ENCODE measurements at places on chromosomes 11 and 22. TPM values are rescaled to one million over a fixed set of nuclear protein-coding genes. Genes with fewer than 3 reads are reported as not detected.

The OR52A1 gene
- not detected for total RNA-seq

The MS4A6E gene
- not detected for total RNA-seq

DNA sequence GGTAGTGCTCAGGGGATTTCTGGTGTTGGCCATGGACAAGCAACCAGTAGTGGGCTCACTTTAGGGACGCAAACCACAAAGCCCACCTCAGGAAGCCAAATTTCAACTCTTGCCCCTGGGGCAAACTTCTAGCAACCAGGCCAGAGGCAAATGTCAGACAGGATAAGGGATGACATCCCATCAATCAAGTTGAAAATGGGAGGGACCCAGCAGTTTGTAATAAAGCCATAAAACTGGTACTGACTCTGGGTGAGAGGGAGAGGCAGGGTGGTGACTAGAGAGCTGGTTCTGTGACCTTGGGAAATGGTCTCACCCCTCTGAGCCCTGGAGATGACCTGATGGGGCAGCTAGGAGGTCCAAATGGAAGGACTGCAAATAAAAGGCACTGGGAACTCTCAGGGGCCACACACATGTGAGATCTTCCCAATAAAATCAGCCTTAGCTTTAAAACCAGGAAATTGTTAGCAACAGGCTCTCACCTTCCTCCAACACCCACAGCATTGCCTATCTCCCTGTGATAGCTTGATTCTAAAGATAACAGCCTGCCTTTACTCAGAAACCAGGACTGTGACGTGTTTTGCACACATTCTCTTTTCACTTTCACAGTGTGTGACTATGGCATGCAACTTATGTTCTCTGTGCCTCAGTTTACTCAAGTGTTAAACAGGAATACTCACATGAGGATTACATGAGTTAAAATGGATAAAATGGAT lies 6.4 kb upstream of the TBC1D10A start:
- DNase-seq, result no peak

DNA sequence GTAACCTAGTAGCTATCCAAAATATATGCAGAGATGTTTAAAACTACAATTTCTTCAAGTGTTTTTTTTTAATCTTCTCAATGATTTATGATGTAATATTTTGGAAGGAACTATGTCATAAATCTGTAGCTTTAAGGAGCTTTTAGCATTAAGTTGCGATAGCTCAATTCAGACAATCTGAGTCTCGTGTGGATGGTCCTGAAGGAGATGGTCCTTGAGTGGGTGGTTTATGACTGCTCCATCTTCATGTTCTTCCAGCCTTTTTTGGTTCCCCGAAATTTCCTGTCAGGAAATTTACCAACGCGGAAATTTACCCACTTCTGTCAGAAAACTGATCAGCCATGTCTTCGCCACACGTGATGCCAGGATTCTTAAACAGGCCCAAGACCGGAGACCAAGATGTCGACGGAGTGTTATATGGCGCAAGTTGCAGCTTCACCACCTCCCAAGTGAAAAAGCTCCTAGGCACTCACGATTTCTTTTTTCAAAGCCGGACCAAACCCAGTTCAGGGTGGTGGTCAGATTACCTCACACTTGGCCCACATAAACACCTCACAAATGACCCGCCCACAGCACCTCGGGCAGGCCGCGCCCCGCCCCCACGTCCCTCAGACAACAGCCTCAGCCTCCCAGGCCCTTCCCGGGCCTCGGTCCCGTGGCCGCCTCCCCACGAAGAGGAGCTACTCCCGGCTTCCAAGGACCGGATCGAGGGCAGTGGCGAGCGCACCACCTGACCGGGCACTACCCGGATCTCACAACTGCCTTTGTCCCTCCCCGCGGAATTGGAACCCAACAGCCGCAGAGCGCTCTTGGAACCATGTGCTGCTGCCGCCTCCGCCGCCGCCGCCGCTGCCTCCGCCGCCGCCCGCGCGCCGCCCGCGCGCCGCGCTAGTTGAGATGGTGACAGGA lies at the start of gene MORC2:
TSS of gene MORC2 (minus strand) at position 760 of the 909 bp plus-strand sequence. CDS start 885 bp downstream, outside the sequence.
- peak; percentile 59 for DNase-seq

- no peak for DNase-seq
Measured at GRCh38 chr22:38108561-38109319, 1.7 kb downstream of the BAIAP2L2 start.

DNA sequence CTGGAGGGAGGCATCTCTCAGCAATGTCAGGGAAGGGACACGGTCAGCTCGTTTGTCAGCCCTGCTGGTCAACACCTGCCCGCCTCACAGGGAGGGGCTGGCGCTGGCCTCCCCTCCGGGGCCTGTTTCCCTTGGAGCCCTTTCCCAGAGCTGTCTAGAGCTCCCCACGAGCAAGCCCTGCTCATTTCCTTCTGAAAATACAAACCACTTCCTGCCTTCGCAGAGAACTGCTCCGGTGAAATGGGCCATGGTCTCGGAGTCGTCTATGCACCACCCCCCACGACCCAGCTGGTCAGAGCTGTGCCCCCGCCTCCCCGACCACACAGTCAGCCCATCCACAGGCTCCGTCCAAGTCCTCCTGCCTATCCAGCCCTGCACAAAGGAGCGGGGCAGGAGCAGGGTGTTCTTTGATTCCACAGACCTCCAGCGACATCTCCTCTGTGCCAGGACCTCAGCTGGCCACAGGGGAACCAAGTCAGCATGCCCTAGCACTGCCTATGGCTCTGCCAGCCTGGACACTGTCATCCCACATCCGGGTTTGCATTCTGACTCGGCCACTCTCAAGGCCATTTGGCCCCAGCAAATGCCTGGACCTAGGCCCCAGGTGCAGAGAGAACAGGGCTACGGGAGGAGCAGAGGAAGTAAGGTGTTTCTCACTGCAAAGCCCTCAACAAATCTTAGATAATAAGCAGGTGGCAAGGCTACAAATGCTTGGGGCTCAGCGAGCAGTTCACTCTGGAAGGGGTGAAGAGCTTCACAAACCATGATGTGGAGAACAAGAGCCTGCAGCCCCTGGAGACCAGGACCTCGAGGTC lies 82.1 kb upstream of the WNT11 start:
- DNase-seq, result no peak

All from right atrium auricular region (tissue), 2 donors.